IPS DF 6.9 (cell line): ENCODE measurements at places on chromosomes 11 and 22.

- no peak for DNase-seq
Measured at GRCh38 chr11:75277991-75278790, 37.6 kb downstream of the TPBGL start.

DNA sequence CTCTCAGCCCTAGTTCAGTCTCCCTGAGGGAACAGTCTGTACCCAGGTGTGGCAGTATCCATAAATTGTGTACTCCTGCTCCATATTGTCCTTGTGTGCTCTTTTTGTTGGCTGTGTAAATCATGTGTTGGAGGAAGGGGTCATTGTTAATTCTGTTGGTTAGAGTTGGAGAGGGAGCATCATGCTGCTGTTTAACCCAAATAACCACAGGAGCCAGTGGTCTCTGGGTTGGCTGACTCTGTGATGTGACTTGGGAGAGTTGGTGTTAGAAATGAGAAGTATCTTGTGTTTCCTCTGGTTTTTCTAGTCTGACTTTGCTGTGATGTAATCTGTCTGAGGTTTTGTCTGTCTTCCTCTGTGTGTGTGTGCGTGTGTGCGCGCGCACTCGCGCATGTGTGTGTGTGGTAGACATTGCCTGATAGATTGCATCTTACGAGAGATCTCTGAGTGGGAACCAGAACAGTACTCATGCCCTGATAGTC lies 30.5 kb downstream of the CTNND1 start:
- no peak for DNase-seq

GRCh38 chr11:80718611-80719291 lies 1277.9 kb upstream of the TENM4 start:
- no peak for DNase-seq

DNA sequence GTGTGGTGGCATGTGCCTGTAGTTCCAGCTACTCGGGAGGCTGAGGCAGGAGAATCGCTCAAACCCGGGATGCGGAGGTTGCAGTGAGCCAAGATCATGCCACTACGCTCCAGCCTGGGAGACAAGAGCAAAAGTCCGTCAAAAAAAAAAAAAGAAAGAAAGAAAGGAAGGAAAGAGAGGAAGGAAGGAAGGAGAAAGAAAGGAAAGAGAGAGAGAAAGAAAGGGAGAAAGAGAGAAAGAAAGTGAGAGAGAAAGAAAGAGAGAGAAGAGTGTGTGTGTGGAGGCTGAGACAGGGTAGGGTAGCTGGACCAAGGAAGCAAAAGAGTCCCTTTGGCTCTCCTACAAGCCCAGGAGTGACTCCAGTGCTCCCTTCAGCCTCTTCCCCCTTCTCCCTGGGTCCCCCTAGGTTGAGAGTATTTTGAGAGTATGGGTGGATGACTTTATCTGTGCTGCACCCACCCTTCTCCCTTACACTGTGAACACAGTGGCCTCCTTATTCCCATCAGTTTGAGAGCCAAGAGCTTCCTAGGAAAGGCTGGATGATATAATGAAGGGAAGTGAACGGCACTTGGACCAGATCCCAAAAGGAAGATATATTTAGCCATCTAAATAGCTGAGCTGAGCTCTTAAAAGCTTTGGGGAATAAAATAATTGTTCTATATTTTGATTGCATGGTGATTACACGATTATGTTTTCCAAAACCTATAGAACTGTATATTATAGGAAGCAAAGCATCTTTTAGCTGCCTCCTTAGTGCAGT lies 9.5 kb upstream of the DENND5A start:
- DNase-seq = no peak

GRCh38 chr11:80993536-80993935 lies 1552.7 kb upstream of the TENM4 start:
- no peak for DNase-seq

DNA sequence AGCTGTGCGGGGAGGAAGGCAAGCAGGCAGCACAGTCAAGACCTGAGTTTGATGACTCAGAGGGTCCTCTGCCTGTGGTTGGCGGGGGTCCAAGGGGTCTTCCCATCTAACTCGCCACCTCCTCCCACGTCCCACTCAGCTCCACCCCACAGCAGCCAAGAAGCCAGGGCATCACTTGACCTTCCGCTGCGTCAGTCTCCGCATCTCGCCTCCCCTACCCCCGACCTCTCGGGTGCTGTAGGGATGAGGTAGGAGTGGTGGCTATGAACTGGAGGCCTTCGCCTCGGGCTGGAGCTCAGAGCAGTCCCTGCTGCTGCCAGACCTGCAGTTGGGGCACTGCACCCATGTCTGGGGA lies 90.6 kb downstream of the CDKN1C start:
- no peak for DNase-seq

- DNase-seq = no peak
Measured at GRCh38 chr11:85694385-85694980, 8.5 kb upstream of the CCDC89 start.

DNA sequence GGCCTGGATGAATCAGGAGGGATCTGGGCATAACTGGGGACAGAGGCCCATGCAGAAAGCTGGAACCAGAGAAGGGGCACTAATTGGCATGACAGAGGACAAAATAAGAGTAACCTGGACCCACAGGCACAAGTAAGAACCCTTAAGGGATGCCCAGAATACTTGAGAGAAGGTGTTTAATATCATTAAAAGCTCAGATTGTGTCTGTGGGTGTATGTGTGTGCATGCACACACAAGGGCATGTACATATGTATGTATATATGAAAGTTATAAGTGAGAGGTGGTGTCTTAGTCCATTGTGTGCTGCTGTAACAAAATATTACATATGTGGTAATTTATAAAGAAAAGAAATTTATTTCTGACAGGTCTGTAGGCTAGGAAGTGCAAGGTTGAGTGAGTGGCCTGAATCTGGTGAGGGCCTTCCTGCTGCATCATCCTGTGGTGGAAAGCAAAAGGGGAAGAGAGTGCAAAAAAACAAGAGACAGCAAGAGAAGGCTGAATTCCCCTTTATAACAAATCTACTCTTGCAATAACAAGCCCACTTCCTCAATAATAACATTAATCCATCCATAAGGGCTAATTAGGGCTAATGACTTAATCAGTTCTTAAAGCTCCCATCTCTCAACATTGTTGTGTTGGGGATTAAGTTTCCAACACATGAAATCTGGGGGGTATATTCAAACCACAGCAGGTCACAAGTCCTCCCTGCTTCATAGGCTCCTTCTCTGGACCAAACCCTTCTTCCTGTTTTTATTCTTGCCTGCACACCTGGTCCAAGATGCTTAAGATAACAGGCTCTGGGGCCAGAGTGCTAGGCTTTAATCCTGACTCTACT lies 68.3 kb upstream of the POU2AF2 start:
- no peak for DNase-seq

- no peak for DNase-seq
Measured at GRCh38 chr22:19086417-19086816, 35.8 kb downstream of the DGCR2 start.

DNA sequence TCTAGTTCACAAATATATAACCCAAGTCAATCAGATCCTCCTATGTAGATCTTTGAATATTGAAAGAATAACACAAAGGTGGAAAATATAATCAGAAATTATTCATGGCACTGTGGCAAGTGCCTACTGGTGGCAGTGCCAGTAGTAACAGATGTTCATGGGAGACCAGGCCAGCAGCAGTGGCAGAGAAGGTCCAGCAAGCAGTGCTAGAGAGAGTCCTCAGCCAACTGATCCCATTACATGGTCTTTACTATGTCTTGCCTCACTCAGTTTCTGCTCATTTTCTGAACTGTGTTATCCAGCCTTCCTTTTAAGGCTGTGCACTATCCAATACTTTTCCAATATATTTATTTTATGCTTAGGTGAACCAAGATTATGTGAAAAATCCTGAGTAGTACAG lies 124.9 kb downstream of the MRTFA start:
- DNase-seq = no peak

DNA sequence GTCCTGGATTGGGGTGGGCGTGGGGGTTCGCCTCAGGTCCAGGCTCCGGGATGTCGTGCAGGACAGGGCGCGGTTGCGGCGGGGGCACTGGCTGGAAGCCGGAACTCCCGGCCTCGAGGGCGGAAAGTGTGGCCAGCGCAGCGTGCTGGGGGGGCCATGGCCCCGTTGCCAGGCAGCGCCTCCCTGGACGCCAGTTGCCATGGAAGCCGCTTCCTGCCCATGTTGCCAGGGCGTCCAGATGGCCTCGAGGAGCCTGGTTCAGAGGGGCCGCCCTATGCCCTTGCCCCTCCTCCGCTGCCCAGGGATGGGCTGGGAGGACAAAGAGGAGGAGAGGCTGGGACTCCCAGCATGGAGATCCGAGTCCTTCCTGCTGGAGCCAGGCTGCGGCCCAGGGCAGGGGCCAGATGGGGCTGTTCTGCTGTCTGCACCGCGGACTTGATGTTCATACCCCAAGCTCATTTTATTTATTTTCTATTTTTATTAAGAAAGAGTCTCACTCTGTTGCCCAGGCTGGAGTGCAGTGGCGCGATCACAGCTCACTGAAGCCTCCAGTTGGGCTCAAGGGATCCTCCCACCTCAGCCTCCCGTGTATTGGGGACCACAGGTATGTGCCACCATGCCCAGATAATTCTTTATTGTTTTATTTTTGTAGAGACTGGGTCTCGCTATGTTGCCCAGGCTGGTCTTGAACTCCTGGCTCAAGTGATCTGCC lies 4.6 kb upstream of the CCDC188 start:
- no peak for DNase-seq

GRCh38 chr11:25319127-25319526 lies 822.3 kb downstream of the LUZP2 start:
- DNase-seq = no peak

DNA sequence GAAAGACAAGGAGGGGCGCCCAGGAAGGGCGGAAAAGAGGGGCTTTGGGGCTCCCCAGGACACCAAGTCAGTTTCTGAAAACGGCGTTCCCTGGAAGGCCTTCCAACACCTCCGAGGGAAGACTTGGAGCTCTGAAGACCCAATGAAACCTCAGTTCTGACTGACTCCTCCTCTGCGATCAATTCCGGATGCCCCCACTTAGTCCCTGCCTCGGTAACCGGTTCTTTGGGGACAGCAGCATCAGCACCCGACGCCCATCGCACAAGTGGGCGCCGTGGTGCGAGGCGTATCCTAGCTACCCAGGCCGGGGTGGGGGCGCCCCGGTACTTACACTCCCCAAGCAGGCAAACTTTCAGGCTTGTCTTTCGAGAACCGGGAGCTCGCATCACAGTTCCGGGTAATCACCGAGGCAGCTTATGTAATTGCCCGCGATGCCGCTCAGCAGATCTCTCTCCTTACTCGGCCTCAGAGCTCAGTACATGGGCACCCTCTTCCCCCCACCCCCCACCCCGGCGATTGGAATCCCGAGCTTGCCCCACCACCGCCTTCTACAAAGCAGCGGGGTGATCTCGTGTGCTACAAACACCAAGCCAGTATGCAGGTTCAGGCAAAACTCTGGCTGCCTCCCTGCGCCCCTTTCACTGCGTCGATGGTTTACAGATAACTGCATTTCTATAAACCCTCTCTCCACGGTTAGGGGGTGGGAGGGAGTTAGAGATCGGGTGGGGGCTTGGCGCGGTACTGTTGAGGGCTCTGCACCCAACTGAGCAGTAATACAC lies 2.0 kb downstream of the TENM4 start:
- no peak for DNase-seq

DNA sequence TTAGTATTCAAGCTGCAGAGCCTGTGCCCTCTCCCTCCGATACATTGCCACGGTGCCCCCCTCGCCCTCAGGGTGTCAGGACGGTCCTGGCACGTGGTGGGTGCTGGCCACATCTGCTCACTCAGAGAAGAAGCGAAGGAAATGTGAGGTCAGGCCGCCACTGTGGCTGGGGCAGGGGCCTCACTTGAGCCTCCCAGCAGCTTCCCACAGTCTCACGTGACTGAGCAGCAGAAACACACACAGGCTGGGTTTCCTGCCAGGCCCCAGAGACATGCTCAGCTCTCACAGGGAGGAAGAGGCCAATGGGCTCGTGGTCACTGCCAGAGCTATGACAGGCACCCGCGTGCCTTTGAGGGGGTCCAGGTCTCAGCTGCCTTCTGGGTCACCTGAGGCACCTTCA lies 37.9 kb upstream of the PRR5 start:
- no peak for DNase-seq

GRCh38 chr11:3181725-3182461 lies 16.8 kb upstream of the OSBPL5 start:
- no peak for DNase-seq

DNA sequence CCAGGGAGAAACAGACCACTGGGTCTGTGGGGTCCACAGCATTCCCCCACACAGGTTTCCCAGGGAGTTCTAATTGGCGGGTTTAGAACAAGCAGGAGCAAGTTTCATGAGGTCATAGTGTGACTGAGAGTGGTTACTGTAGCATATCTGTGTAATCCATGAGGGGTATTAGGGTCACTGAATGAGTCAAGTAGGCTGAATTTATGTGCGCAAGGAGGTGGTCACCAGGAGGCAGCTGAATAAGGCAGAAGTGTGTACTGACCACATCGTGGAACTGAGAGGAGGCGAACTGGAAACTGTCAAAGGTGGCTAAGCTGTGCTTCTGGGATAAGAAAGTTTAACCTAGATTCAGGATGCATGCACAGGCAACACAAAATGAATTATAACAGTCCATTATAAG lies 876.0 kb downstream of the METTL15 start:
- no peak for DNase-seq

DNA sequence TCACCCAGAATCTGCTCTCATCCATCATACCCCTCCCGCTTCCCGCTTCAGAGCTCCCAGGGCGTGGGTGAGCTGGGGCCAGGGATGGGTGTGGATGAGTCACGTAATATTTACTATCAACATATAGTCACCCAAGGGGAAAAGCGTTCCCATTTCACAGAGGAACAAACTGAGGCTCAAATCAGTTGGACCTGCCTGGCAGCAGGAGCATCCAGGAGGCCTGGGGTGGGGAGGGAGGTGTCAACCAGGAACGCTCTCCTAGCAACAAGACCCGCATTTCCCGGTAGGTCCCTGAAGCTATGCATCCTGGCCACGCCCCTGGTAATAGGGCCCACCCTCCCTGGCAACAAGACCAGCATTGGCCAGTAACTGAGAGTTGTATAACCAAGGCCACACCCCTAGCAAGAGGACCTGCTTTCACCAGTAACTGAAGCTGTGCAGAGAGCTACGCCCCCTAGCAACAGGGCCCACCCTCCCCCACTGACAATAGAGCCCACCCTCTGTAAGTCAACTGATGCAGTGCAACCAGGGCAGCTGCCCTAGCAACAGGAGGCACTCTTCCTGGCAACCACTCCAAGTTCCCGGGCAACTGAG lies 32.7 kb upstream of the TXNRD2 start:
- DNase-seq = peak; percentile 92

DNA sequence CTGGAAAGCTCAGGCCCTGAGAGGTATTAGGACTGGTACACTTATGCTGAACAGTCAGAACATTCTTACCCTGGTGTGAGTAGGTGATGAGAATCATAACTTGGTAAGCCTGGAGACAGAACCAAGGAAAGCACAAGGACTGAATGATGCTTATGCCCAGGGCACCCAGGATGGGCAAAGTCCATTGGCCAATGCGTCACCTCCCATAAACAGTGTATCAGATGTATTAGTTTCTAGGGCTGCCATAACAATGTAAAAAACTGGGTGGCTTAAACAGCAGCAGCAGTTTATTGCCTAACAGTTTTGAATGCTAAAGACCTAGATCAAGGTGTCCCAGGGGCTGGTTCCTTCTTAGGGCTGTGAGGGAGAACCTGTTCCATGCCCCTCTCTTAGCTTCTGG lies 107.0 kb downstream of the FAR1 start:
- DNase-seq = no peak
